ENCODE measurements at places on chromosomes 13 and 19.

DNA sequence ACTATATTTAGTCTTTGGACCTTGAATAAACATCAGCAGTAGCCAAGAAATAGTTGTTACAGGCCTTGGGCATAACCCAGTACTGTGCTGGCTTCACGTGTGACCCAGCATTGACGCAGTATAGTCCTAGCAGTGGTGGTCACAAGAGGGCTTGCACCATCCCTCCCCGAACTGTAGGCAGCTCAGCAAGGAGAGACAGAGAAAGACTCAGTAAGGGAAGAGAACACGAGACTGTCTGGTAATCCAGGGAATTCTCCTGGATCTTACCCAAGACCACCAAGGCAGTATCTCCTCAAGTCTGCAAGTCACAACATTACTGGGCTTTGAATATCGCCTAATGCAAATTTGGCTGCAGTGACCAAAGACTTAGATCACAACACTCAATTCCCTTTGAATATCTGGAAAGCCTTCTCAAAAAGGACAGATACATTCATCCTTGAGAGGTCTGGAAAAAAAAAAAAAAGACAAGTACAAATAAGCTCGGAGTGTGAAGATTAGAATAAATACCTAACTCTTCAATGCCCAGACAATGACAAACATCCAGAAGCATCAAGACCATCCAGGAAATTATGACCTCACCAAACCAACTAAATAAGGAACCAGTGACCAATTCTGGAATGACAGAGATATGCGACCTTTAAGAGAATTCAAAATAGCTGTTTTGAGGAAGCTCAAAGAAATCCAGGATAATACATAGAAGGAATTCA, 39.7 kb downstream of the CAB39L start:
- no peak for DNase-seq

- no peak for DNase-seq
Measured at GRCh38 chr19:55157064-55157908, at the start of gene TNNI3. TSS of gene TNNI3 (minus strand) at chr19:55157732. CDS start at chr19:55157589, 143 bp downstream.

DNA sequence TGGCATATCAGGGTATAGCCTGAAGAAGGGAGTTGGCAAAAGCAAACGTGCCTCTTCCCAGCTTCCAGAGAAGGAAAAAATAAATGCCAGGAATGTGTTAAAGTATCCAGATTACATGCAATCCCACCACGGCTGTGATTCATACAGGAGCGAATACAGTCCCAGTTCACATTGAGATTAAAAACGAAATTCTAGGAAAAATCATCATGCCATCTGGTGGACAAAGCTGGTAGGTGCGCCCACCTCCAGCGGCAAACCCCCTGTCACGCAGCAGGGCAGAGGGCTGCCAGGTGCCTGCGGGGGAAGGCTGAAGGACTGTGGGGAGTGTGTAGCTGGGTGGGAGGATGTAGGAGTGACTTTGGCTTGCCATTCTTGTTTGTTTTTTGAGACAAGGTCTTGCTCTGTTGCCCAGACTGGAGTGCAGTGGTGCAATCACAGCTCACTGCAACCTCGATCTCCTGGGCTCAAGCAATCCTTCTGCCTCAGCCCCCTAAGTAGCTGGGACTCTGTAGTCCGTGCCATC, 6.4 kb upstream of the DMWD start:
- peak; percentile 88 for DNase-seq

DNA sequence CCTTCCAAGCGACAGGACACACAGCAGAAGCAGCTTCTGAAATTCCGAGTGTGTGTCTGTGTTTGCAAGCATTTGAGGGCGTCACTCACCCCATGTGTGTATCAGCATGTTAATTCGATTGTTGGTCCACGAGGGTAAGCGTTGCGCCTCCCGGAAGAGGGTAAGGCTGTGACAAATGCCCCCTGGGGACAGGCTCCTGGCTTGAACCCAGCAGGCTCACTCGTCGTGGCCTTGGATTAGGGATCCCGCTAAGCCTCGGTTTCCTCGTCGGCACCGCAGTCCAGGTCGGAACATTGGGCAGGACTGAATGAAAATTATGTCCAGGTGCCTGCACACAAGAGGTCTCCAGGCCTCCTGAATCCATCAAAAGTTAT, 606 bp upstream of the STXBP2 start:
- DNase-seq, result no peak

DNA sequence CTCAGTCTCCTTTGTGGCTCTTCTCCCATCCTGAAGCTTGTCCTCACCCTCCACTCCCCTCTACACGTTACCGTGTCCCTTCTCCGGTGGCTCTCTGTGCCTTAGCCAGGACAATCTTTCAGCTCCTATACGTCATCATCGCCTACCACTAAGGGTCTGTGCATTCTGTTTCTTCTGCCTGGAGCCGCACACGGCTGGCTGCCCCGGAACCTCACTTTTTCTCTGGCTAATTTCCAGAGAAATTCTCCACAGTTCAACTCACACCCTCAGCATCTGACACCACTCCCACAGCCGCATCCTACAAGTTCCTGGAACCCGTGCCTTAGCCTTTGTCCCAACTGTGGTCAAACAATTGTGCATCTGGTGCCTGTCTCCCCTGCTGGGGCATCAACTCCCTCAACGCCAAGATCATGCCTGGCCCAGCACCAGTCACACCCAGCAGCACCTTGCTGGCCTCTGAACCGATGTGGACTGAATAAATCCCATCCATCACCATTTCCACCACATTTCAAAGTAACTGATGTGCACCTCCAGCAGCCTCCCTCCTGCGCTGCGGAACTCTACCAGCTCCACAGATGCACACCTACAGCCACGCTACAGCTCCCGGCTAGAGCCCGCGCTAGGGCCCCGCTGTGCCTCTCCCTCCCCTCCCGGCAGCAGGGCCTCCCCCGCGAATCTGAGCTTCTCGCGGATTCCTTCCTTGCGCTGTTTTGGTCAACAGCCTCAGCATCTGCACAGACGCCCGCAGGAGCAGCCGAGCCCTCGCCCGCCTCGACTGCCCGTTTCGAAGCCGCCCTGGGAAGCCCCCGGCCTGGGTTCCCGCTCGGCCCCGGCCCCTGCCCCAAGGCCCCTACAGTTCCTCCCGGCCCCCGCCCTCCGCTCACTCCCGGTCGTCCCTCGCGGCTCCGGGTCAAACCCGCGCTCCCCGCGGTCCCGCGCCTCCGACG, 689 bp downstream of the DCUN1D2 start:
- DNase-seq, result peak; percentile 43

DNA sequence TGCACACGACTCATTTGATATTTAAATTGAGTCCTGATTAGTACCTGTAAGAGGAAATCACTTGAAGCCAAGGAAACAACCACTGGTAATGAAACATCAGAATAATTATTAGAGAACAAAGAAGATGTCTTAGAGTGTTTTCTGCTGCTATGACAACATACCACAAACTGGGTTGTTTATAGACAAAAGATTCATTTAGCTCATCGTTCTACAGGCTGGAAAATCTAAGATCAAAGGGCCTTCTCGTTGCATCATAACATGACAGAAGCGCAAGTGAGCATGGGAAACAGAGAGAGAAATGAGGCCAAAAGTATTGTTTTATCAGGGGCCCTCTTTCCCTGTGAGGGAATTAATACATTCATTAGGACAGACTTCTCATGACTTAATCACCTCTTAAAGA, 1024.0 kb upstream of the PCDH9 start:
- no peak for DNase-seq

- DNase-seq, result peak; percentile 17
Measured at GRCh38 chr13:26442541-26442940, 114.9 kb upstream of the WASF3 start.

DNA sequence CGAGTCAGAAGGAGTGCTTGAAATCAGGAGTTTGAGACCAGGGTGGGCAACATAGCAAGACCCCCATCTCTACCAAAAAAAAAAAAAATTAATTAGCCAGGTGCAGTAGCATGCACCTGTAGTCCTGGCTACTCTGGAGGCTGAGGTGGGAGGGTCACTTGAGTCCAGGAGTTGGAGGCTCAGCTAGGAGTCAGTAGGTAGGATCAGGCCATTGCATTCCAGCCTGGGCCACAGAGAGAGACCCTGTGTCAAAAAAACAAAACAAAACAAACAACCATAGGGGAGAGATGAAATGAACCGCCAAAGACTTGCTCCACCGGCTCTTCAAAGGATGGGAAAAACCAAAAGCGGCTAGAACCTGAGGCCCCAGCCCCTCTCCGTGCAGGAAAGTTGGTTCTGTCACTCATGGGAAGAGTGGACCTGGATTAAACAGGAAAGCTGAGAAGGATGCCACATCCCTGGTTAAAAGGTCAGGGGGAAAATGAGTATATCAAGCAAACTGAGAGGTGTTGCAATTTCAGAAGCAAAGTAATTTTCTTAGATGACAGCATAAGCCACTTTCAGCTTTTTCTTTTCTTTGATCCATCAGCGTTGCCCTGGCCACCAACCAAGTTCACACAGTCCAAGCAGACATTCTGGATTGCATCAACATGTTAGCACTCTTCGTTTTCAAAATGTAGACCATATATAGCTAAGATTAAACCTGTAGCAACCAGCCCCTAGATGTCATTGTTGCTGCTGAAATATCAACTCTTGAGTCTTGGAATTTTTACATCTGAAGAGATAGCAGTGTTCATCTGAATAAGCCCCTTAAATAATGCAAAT, 8.9 kb upstream of the ZNF507 start:
- DNase-seq, result peak; percentile 54

DNA sequence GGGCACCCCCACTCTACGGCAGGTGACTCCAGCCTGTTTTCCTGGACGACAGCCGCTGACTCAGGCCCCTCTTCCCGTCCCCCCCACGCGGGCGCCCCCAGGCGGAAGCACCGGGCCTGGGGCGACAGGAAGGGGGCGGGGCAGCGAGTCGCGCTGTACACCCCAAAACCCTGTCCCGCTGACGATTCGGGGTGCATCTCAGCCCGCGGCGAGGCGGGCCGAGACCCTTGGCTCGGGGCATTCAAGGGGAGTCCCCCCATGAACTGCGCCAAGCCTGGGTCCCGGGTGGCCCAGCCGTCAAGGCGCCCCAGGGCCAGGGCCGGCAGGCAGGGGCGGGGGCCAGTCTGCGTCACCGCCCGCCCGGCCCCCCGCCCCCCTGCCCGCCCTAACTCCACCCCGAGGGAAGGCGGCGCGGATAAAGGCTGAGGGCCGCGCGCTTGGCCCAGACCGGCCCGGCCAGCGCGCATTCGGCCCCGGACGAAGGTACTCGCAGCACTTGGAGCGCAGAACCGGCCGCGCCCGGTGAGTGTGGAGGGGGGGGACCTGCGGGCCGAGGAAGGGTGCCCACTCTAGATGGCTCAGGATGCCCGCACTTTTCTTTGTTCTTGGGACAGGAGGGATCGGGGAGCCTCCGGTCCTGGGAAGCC, at the start of gene MIDN:
Gene MIDN (plus strand): TSS at position 445 of the 647 bp plus-strand sequence. CDS start 1,714 bp downstream, outside the sequence.
- DNase-seq, result peak; percentile 87

- DNase-seq, result no peak
Measured at GRCh38 chr13:83453723-83454122, 428.6 kb downstream of the SLITRK1 start.

- no peak for DNase-seq
Measured at GRCh38 chr13:78383071-78383484, 220.3 kb downstream of the POU4F1 start.

- DNase-seq, result no peak
Measured at GRCh38 chr13:36601186-36601585, 72.6 kb upstream of the SERTM1 start.

DNA sequence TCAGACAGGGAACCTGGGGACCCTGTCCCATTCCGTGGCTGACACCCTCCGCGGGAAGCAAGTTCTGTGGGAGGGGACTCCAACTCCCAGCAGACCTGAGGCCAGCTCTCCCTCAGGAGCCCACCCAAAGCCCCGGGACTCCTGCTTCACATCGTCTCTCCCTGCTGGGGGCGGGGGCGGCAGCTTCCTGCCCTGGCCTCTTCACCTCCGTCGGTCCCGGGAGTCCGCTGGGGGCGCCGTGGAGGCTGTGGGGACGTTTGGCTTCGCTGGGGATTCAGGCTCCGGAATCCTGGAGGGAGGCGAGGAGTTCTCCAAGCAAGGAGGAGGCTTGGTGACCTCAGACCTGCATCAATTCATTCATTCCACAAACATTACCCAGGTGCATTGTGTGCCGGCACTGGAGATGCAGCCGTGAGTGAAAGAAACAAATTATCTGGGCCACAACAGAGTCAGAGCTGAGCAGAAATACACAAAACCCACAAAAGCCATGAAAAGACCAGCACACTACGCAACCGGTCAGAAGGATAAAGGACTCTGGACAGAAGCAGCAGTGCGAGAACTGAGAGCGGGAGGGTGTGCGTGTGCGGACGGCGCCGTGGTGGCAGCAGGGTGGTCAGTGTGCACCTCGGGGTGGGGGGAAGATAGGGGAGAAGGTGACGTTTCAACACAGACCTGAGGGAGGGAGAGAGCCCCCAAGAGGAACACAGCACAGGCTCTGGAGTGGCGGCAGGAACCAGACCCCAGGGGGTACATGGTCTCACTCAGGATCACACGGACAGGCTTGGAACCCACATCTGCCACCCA, 19.0 kb downstream of the EPS8L1 start:
- DNase-seq, result no peak

GRCh38 chr13:75960538-75960994, 324.4 kb downstream of the LMO7 start:
- no peak for DNase-seq

- DNase-seq, result no peak
Measured at GRCh38 chr13:42880056-42880605, 98.7 kb downstream of the FAM216B start.

- no peak for DNase-seq
Measured at GRCh38 chr19:1016647-1017114, 4.2 kb downstream of the TMEM259 start.

- no peak for DNase-seq
Measured at GRCh38 chr19:41886761-41887710, 4.1 kb downstream of the ARHGEF1 start.

DNA sequence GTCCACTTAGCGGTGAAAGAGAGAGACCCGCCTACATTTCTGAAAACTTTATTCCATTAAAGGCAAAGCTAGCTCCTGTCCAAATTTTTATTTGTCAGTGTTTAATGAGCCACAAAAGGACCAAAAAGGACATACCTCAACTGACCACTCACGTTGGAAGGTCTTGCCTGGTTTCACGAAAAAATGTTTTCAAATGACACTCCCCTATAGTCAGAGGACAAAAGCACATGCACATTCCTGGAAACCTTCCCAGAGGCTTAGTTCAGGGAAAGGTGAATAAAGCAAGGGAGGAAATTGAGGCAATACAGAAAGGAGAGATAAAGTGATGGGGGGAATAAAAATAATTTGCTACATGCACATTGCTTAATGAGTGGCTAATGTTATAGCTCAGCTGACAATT, 55.6 kb downstream of the DOCK9 start:
- no peak for DNase-seq

DNA sequence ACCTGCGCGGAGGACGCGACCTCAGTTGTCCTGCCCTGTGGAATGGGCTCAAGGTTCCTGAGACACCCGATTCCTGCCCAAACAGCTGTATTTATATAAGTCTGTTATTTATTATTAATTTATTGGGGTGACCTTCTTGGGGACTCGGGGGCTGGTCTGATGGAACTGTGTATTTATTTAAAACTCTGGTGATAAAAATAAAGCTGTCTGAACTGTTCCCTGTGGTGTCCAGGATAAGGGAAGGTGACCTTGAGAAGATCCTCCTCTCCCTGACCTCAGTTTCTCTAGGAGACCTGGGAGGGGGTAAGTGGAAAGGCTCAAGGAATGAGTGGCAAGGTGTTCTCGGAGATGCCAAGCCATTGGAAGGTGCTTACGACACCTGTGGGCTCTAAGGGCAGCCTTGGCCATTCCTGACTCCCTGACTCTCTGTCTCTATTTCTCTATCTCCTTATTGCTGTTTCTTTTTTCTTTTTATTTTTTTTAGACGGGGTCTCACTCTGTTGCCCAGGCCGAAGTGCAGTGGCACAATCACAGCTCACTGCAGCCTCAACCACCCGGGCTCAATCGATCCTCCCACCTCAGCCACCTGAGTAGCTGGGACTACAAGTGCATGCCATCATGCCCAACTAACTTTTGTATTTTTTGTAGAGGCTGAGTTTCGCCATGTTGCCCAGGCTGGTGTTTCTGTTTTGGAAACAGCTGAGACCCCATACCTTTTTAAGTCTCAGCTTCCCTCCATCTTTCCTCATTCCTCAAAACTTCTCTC, 3.2 kb downstream of the GDF15 start:
- DNase-seq, result no peak

Data from fibroblast of skin of right quadriceps (primary cell).